ENCODE measurements at places on chromosomes 1 and 21.
A peak's percentile ranks its signal among the peaks of the same experiment; 100 is the strongest.

DNA sequence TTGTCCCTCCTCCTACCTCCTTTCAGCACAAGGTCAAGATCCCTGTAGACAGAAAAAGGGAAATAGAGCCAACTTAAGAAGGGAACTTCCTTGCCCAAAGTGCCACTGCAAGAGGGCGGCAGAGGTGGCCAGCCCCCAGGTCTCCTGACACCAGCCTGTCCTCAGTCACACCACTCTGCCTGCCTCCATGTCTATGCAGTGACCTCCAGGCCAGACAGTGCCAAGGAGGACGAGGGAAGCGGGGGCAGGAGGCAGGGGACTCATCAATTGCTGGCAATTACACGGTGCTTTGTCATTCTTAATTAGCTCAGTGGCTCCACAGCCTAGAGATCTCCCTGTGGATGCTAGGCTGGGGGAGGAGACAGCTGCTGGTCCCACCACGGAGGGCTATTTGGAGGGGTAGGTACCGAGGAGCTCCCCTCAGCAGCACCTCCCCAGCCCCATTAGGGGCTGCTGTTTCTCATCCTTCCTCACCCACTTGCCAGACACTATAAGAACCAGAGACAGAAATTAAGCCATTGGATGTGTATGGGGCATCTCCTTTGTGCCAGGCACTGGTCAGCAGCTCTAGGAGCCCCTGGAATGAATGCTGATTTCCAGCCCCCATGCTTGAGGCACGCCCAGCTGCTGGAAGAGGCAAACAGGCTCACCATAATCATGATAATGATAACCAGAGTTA, 6.1 kb upstream of the LDLRAP1 start:
- DNase-seq = peak; percentile 71

DNA sequence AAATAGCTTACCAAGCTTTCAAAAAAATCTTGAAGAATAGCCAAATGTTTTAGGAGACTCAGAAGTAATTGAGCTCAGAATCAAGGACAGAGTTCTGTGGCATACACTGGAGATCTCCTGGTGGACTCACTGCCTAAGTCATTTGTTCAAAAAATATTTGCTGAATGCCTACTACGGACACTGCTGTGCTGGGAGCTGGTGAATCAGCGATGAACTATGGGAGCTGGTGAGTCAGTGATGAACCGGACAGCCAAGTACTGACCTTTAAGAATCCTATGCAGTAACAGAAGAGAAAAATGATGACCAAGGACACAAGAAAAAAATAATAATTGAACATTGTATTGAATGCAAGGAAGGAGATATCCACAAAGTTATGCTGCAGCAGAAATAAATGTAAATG, 717.9 kb upstream of the CXADR start:
- DNase-seq = no peak

DNA sequence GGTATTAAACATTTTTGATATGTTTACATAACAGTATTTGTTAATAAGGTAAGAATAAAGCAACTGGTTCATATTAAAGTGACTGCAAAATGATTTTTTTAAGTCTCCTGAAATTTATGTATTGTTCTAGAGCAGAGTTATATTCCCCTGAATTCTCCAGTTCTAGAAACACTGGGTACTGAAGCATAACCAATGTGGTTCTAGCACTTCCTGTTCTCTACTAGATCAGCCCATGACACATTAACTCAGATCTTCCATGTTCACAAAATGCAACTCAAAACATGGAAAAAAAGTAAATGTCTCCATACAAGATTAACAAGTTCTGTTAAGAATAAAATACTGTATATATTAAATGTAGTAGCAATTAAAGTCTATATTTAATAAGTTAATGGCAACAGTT, 3.9 kb downstream of the NEGR1 start:
- DNase-seq = no peak

DNA sequence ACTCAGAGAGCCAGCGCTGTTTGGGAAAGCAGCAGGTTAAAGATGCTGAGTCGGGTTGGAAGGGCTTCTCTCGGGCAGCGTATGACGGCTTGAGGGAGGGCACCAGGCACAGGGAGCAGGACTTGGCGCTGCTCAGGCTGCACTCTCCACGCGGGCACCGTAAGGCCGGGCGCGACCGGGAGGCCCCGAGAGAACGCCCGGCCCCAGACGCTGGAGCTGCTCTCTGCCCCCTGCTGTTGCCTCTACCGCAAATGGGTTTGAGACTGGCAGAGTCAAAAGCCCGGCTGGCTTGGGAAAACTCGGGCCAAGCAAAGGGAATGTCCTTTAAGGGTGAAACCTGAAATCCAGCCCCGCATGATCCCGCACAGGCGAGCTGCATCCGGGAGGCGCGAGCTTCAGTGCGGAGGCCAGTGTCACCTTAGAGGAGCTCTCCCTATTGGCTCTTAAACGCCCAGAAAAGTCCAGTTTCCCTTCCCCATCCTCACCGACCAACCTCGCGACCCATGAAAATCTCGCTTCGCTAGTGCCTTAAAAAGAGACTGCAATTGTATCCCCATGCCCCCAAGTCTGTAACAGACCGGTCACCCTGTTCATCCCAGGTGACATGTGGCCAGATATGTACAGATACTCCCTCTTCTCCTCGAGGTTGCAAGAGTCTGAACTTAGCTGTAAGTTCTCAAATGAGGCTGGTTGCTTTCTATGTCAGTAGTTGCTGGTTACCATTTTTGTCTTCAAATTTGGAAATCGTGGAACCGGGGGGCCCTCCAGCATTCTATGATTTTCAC, 1.1 kb downstream of the PRRX1 start:
- DNase-seq = peak; percentile 33

DNA sequence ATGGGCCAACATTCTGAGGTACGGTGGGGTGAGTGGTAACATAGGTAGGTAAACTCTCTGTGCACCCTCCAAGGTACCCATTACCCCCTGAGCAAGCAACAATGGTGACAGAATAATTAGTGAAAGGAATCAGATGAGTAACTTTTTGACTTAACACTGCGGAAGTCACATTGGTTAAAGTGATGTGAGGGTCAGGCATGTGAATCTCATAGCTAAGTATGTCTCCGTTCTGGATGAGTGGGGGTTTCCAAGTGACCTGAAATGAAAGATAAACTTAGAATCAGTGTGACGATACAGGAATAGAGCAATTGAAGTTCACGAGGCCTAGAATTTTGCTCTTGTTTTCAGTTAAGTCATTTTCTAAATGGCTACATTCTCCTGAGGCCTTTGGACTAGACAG, 311.7 kb downstream of the KCTD3 start:
- no peak for DNase-seq

- DNase-seq = no peak
Measured at GRCh38 chr1:81635816-81636215, 164.9 kb upstream of the ADGRL2 start.

- no peak for DNase-seq
Measured at GRCh38 chr1:223421676-223422075, 28.5 kb downstream of the CCDC185 start.

Measured in NCI-H82 (cell line).